ENCODE measurements at places on chromosomes 4 and X.
A peak's percentile ranks its signal among the peaks of the same experiment; 100 is the strongest.

DNA sequence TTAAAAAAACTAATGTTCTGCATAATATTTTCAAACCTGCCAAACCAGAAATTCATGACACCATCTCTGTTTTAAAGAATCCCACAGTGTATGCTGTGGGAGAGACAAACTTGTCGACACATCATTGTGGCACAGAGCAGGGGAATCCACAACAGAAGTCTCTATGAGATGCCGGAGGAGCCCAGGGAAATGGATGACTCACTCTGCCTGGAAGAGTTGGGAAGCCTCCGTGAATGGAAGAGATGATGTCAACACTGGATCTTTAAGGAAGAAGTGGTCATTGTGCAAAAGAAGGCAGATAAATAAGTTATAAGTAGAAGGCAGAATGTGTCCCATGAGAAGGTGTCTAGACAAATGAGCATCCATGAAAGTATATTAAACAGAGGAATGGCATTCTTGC, 595.1 kb downstream of the RAB28 start:
- no peak for DNase-seq

- no peak for DNase-seq
Measured at GRCh38 chrX:57232658-57233360, 53.7 kb upstream of the FAAH2 start.

GRCh38 chrX:131792356-131792749, 230.7 kb upstream of the STK26 start:
- no peak for DNase-seq

DNA sequence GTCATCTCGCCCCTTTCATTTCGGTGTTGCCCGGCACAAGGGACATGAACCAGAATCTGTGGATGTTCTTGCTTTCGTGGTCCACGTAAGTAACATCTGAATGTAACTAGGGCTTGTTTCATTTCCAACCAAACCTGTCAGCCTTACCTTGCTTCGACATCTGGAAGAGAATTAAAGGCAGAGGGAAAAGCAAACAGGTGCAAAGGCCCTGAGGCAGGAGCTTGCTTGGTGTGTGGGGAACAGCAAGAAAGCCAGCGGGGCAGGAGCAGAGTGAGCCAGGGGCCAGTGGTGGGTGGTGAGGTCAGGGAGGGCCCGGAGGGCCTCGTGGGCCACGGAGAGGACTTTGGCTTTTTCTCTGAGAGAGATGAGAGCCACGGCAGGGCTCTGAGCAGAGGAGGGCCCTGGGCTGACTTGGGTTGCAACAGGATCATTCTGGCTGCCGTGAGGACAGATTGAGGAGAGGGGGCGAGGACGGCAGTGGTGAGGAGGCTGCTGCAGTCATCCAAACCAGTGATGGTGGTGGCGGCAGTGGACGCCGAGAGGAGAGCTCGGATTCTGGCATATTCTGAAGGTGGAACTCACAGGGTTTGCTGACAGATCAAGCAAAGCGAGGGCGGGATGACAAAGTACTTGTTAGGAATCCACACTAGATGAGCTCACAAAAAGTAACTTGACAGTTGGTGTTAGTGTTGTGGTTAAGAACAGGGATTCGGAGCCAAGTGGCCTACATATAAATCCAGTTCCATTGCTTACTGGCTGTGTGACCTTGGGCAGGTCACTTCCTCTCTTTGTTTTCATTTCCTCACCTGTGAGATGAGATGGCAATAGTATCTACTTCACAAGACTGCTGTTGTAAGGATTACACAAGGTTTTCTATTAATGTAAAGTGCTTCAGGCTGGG, 6.8 kb upstream of the WDR13 start:
- no peak for DNase-seq

- DNase-seq: no peak
Measured at GRCh38 chr4:15531792-15532191, 62.1 kb downstream of the CC2D2A start.

- peak; percentile 57 for DNase-seq
Measured at GRCh38 chr4:108166441-108167315, 2.1 kb downstream of the LEF1 start.

GRCh38 chr4:100804576-100805360, 286.9 kb upstream of the EMCN start:
- no peak for DNase-seq

DNA sequence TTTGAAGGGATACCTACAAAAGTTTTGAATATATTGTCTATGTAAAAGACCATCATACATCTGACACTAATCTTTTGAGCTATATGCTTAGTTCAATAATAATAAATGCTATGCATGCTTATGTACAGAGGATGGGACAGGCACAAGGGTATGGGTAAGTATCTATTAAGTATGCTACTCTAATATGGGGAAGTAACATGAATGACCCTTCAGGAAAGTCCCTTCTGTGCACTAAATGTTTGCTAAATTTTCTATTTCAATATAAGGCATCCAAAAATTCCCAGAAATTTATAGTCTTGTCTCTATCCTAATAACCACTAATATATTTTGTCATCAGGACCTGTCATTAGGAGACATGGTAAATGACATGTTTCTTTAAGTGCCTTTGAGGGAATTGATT, 19.0 kb downstream of the ATP8A1 start:
- no peak for DNase-seq

DNA sequence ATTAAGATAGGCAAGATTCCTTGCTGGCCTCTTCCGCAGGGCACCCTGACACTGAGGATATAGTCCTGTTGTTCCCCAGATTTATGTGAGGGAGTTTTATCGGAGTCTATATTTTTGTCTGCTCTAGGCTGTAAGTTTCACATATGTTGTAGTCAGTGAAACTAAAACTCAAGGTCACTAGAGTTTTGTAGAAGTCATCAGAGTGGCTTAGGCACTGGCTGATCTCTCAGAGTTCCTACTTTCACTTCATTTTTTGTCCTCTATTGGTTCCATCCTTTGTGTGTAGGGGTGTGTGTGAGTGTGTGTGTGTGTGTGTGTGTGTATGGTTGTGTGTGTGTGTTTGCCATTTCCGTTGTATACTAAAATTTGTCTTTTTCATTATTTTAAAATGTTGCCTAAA, 577.5 kb downstream of the IQCM start:
- DNase-seq: no peak

DNA sequence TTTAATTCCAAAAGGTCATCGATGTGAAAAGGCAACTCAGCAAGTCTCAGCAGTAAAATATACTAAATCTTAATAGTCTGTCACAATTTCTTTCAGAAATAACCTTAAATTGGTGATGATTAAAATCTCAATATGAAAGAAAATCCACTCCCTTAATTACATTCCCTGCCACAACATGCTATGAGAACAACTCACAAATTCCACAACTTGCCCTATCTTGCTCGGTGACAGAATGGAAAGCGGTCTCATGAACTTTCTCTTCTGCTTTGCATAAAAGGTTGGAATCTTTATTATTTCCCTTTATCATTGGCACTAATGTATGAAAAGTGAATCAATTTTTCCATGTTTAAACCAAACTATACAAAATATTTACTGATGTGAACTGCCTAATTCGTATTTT, 380.8 kb downstream of the TMA16 start:
- DNase-seq: no peak

GRCh38 chrX:153876112-153876491, 9.9 kb downstream of the L1CAM start:
- no peak for DNase-seq

GRCh38 chrX:85619962-85620361, 240.5 kb upstream of the POF1B start:
- DNase-seq: no peak

- no peak for DNase-seq
Measured at GRCh38 chr4:24369507-24370029, 214.8 kb downstream of the DHX15 start.

DNA sequence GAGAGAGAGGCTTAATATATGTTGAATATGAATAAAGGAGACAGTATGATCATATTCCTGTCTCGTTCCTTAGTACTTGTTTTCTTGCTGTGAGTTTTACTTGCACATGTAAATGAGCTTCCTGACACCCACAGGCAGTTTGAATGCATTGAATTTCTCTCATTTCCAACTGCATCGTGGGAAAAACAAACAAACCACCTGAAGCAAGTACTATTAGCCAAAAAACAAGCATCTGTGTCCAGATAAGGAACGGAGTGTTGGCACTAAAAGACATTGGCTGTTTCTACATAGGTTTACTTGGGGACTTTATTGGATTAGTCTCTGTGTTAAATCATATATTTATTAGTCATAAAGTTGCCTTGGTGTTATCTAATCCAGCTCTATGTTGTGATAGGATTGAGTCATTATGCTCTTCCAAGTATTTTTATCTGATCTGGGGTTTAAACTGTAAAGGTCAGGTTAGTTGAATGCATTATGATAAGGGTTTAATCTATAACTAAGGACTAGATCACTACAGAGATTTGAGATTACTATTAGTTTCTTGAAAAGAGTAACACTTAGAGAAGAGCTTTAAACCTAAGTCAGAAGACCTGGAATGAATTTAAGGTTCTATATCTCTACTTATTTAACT, 339.0 kb upstream of the SPANXN4 start:
- no peak for DNase-seq

DNA sequence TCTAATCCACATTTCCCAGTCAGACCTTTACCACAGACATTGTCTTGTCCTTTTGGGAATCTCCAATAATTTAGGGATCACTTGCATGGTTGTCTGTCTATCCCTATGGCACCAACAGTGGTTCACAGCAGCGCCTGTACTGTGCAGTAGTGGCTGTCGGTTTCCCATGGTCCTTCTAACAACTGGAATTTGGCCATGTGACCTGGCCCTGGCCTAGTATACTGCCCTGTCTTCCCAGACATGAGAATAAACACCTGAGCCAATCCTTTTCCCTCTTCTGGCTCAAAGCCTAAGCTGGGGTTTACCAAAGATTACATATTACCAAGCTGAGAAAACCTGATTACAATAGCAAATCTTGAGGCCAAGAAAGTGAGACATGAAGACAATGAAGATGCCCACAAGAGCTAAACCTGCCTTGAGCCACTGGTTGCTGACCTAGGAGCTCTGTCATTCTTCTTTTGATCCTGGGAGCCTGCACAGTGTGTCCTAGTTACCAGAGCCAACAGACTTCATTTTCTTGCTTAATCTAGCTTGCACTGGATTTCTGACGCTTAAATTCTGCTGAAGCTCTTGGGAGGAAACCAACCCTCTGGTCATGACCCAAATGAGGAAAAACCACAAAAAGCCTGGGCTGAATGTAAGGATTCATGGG, 92.1 kb downstream of the SCD5 start:
- DNase-seq: no peak

DNA sequence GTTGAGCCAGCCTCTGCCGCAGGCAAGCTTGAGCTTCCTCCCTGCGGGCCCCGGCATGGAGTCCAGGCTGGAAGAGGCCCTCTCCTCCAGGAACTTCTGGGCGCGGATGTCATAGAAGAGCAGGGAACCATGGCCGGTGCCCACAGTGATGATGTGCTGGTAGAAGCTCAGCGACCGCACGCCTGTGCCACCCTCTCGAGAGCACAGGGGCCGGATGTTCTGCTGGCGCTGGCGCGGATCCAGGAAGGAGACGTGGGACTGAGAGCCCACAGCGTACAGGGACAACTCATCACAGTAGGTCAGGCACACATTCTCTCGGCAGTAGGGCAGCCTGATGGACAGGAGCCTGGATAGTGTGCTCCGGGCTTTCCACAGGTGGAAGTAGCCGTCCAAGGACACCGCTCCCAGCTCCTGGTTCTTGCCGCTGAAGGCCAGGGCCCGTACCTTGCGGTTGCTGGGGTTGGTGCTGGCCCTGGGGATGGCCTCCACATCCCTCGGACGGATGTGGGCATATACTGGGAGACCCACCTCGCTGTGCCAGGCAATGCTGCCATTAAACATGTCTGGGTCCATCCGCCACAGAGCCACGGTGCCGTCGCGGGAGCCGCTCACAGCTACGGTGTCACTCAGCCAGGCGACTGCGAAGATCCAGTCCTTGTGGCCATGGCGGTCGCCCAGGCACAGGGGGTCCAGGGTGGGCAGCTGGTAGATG, 1.2 kb downstream of the DCAF12L2 start:
- no peak for DNase-seq

DNA sequence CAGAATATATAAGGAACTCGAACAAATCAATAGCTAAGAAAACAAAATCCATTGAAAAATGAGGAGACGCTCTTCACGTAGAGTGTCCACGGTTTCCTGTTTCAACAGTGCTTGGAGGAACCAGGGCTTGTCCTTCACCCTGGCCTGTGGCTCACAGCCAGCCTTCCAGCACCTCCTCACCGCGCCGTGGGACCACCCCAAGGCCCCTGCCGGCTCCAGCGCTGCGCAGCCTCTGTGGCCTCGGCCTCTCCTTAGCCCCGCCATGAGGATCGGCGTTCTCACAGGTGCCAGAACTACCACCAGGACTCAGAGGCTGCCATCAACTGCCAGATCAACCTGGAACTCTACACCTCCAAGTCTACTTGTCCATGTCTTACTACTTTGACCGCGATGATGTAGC, 52.5 kb upstream of the CTSO start:
- DNase-seq: no peak

- no peak for DNase-seq
Measured at GRCh38 chrX:10175319-10175871, 18.6 kb downstream of the CLCN4 start.

DNA sequence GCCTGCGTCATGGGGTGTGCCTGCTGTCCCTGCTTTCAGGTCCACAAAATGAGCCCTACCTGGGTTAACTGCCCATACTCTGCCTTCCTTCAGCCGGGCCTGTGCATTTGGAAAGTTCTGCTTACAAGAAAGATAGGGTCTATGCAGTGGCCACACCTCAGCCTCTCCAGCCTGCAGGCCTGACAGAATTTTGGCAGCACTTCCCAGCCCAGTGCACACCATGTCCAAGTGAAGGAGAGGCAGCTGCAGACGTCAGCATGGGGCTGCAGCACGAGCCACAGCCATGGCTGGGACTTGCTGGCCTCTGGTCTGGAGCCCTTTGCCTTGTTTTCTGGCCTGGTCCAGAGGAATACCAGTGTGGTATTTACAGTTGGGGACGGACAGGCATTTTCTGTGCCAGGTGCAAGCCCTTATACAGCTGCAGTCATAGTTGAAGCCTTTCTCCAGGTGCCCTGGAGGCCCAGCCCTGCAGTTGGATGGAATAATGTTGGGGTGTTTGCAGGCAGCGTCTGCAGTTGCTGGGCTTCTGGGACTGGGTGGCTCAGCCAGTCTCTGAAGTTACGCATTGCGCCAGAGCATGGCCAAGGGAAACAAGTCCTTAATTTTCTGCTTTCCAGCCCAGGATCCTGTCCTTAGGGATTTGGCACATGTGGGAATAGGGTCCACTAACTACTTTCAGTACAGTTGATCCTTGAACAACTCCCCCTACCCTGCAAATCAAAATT, 26.2 kb downstream of the JADE1 start:
- DNase-seq: no peak

DNA sequence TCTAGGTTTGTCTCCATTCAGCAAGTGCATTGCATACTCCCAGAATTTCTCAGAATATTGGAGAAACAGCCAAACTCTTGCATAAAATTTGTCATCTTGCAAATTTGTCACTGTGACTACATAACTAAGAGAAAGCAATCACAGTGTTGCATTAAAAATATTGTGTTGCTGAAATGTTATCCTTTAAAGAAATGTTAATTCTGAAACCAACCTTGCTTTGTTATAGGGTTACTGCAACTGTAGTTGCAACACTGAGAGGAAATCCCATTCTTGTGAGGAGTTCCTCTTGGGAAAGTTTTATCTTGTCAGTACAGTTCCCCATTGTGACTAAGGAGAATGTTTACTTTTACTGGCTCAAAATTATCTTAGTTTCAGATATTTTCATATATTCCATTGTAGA, 20.9 kb downstream of the CYBB start:
- DNase-seq: no peak

GRCh38 chr4:5931526-5931925, 38.6 kb upstream of the CRMP1 start:
- no peak for DNase-seq

- no peak for DNase-seq
Measured at GRCh38 chr4:5165420-5166369, 114.4 kb downstream of the STK32B start.
